ENCODE measurements at places on chromosomes 11 and 22.

- peak; percentile 79 for DNase-seq
These were observed 45.3 kb downstream of the CCDC34 start for GRCh38 chr11:27317751-27318150.

DNA sequence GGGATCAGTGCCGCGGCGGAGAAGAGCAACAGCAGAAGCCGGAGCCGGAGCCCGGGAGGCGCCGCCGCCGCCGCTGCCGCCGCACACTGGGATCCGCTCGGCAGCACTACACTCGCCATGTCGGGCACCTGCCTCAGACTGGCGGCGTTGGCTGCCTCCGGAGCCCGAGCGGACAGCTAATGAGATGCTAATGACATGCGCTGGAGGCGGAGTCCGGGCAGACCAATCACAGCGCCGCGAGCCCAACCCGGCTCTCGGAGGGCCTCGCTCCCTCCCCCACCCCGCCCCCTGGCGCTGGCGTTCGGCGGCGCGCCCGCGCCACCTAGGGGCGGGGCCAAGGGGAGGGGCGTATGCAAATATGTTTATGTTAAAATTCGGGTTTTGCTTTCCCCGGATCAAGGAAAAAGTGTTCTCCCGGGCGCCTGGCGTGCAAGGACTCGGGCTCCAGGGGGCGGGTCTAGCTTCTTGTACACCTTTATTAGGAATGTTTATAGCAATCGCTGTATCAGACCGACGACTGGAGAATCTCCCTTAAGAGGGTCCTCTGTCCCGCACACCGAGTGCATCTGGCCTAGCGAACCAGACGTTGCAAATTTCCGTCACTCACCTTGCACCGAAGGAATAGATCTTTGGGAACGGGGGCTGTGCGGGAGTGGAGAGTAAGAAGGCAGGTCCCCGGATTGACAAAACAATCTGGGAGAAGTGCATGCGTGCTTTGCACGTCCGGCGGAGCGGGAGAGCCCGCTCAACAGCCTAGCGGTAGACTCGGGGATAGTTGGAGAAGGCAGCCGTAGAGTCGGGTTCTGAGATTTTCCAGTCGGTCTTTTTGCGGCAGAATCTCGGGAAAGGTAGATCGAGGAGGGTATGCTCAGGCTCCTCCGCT, at the start of gene CADM1:
Gene CADM1 (minus strand): TSS at position 140 of the 883 bp plus-strand sequence.
- peak; percentile 95 for DNase-seq

DNA sequence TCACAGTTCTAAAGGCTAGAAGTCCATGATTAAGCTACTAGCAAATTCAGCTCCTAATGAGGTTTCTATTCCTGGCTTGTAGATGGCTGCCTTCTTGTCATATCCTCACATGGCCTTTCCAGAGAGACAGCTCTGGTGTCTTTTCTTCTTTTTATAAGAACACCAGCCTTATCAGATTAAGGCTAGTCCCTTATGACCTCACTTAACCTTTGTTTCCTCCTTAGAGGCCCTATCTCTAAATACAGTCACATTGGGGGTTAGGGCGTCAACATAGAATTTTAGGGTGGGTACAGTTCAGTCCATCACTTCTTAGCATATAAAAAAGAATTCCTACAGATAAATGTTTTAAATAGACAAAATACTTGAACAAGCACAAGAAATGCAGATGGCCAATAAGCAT, 18.2 kb upstream of the CLPB start:
- DNase-seq: no peak

GRCh38 chr22:33747576-33748180, 172.6 kb downstream of the LARGE1 start:
- DNase-seq: no peak

DNA sequence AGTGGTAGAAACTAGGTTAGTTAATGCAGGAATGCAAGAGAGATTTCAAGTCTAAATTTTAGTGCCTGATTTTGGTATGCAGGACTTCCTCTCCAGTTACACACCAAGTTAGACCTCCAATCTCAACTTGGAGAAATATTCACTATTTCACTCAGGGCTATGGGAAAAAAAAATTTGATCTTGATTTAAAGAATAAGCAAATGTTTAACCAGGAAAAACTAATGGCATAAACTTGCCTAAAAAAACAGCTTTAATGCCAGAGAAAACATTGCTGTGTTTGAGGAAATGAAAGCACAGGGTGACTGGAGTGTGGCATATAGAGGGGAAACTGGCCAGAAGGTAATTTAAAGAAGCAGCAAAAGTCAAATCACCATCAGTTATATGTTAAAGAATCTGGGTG, 575.4 kb upstream of the LRRC4C start:
- DNase-seq: no peak

DNA sequence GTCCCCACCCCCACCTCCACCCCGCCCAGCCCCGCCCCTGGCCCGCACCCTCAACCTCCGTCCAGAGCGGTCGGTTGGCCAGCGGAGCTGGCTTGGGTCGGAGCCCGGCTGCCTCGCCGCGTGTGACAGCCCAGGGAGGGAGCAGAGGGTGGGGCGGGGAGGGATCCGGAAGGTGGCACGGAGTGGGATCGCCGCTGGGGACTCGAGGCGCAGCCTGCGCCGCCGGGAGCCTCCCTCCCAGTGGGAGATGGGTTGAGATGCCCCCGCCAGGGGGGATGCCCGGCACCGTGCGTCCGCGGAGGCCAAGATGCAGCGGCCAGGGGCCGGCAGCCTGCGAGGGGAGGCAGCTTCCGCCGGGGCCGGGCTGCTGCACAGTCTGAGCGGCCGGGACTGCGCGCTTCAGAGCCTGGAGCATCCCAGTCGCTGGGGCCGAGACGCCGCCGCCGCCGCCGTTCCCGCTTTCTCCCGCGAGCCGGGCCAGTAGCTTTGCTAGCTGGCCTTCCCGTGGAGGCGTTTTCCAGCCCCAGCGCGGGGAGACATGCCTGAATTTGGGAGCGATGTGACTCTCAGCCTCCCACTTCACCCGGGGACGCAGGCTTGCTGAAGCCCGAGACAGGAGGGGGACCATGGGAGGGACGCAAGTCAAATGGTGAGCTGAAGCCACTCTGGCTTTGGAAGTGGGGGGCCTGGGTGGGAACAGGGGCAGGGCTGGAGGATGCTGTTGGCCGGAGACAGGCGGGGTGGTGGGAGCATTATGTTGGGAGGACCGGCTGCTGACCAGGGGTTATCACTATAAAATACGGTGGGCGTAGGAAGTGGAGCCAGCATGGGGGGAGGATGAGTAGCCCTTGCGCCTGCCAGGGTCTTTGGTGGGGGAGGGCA, 40.2 kb downstream of the DIXDC1 start:
- DNase-seq: no peak

DNA sequence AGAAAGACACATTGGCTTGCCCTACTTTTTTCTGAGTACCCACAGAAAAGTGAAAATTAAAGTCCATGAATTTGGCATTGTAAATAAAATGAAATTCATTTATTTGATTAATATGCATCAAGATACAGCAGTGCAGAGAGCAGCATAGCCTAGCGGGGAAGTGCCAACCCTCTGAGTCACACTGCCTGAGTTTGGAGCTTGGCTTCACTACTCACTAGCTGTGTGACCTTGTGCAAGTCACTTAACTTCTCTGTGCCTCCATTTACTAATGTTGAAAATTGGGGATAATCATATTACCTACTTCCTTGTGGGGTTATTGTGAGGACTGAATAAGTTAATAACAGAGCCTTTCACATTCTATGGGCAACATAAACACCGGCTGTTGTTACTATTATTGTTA, 111.5 kb upstream of the CSNK2A3 start:
- DNase-seq: peak; percentile 34

- no peak for DNase-seq
These were observed 37.1 kb downstream of the RNF141 start for GRCh38 chr11:10503777-10504480.

DNA sequence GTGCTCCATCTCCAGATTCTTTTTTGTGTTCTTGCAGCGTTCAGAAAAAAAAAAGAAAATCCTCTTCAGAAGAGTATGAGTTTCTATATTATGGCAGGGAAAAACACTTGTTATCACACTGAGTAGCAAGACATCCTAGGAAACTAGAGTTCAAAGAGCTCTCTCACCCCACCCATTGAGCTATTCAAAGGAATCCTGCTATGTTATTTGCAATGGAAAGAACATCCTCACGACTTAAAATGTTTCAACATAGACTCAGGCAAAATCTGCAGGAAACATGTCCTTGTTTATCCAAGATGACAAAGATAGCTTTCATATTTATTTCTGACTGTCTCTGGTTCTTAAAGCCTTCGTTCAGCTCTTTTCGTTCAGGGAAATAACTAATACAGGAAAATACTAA, 331.6 kb upstream of the ANO5 start:
- no peak for DNase-seq

DNA sequence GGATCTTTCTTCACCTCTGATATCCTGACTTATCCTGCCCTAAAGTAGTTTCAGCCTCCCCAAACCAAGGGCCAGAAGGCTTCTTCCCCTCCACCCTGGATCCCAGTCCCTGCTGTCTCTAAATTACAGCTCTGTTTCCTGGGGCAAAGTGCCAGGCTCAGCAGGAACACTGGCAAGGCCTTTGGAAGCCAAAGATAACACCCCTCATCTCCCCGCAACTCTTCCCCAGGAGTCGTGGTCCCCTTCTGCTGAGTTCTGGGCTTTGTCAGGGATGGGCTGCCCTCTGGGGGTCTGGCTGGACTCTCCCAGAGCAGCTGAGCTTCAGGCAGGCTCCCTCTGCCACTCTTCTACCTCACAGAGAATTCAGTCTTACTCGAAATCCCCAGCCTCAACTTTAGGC, 53.8 kb upstream of the AMPD3 start:
- no peak for DNase-seq

- DNase-seq: no peak
These were observed 150.3 kb downstream of the LRRC4C start for GRCh38 chr11:41309111-41309522.

DNA sequence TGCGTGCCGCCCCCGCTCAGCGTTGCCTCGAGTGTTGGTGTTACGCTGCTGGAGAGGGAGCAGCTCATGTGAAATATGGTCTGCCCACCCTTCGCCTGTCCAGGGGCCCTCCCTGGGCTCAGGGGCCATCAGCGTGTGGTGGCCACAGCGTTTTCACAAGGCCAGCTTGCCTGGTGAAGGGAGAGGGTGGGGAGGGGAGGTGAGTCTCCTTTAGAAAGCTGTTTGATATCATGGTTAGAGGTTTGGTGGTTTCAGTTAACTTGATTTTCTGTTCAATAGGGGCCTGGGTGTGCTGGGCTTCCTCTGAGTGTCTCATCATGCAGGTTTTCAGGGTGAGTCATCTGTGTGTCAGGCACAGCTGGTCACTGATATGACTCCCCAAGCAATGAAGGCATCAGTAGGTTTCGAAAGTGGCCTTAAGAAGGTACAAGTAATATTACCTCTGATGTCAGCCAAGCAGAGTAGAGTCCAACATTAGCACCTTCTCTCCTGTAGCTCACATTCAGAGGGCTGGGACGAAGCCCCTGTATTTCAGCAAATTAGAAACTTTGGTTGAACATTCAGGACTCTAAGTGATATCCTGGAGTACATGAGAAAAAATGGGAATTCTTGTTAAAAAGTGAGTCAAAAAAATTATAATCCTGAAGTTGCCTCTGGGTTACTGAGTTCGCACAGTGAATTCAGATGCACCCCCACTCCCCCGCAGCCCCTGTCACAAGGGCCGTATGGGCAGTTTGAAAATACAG, 172.5 kb downstream of the TBC1D22A start:
- DNase-seq: peak; percentile 98

- no peak for DNase-seq
These were observed 525.5 kb downstream of the SOX6 start for GRCh38 chr11:15830741-15831428.

- no peak for DNase-seq
These were observed 108.6 kb downstream of the SCN3B start for GRCh38 chr11:123545726-123546270.

DNA sequence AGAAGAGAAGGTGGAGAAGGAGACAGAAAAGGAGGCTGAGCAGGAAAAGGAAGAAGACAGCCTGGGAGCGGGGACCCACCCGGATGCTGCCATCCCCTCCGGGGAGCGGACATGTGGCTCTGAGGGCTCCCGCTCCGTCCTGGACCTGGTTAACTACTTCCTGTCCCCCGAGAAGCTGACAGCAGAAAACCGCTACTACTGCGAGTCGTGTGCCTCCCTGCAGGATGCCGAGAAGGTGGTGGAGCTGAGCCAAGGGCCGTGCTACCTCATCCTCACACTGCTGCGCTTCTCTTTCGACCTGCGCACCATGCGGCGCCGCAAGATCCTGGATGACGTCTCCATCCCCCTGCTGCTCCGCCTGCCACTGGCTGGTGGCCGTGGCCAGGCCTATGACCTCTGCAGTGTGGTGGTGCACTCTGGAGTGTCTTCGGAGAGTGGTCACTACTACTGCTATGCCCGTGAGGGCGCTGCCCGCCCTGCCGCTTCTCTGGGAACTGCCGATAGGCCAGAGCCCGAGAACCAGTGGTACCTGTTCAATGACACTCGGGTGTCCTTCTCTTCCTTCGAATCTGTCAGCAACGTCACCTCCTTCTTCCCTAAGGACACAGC, 21.4 kb downstream of the USP35 start:
- no peak for DNase-seq

GRCh38 chr11:3939211-3939610, 83.7 kb downstream of the STIM1 start:
- DNase-seq: peak; percentile 95

DNA sequence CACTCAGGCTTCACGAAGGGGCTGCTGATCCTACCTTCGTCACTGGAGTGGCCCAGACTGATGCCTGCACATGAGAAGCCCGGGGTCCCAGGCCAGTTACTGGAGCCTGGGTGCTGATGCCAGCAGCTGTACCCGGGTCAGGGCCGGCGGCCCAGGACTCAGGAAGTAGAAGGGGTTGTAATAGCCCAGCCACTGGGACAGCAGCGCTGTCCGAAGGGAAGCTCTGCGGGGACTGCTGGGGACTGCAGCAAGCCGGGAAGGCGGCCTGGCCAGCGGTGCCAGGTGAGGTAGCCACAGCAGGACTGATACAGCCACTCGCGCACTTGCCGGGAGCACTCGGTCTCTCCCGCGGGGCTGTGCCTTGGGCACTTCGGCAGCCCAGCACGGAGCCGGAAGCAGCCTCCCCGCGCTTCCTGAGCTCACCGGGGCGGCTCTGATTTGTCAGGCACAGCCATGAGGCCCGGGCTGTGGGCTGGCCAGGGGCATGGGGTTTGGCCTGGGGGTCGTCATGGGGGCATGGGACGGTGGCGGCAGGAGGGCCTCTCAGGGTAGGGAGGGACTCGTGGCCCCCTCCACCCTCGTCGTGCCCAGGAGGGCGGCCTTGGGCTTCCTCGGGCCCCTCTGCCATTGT, 13.9 kb upstream of the OR8K1 start:
- no peak for DNase-seq

DNA sequence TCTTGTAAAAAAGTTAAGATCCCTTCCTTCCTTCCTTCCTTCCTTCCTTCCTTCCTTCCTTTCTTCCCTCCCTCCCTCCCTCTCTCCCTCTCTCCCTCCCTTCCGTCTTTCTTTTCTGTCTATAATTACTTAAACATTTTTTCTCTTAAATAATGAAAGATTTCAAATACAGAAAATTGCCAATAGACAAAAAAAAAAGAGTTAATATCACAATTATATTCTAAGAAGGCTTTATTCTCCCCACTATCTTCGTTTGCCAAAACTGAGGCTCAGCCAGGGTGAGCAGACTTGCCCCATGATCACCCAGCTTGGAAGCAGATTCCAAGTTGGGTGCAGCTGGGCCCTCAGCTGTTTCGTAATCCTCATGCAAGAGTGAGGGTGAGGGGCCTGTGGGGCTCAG, 327 bp upstream of the CACNA1I start:
- no peak for DNase-seq
